ENCODE measurements at places on chromosomes 1 and 21.

DNA sequence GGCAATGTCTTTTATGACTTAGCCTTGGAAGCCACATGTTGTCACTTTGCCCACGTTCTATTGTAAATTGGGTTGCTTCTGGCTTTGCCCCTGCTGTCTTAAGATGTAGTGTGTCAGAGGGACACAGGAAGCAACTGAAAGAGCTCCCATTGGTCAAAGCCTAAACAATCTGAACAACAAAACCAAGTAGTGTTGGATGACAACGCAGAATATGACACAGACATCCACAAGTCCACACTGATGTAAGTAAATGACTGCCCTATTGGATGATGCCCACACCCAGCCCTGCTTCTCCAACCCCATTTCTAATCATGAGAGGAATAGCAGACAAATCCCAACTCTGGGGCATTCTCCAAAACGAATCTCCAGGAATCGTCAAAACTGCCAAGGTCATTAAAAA, 50.7 kb downstream of the ELF3 start:
- no peak for DNase-seq

GRCh38 chr21:33865996-33866575, 49.5 kb downstream of the ATP5PO start:
- DNase-seq, result no peak

- no peak for DNase-seq
These were observed 112.9 kb downstream of the PCNX2 start for GRCh38 chr1:233182587-233182986.

GRCh38 chr1:67429011-67429527, 1.1 kb downstream of the SERBP1 start:
- DNase-seq, result no peak

DNA sequence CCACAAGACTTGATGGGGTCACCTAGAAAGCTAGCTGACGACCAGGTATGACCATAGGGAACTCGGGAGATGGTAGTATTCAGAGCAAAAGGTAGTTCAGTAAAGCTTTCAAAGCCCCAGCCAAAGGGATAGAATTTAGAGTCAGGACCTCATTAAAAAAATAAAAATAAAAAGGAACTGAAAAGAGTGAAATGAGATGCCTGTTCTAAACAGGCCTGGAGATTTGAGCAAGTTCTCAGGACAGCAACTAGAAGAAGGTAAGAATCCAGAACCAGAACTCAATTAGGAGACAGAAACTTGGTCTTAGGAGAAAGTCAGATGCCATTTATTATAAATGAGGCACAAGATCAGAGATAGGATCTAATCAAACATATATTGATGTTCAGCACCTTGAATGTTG, 265.5 kb upstream of the CACYBP start:
- no peak for DNase-seq

DNA sequence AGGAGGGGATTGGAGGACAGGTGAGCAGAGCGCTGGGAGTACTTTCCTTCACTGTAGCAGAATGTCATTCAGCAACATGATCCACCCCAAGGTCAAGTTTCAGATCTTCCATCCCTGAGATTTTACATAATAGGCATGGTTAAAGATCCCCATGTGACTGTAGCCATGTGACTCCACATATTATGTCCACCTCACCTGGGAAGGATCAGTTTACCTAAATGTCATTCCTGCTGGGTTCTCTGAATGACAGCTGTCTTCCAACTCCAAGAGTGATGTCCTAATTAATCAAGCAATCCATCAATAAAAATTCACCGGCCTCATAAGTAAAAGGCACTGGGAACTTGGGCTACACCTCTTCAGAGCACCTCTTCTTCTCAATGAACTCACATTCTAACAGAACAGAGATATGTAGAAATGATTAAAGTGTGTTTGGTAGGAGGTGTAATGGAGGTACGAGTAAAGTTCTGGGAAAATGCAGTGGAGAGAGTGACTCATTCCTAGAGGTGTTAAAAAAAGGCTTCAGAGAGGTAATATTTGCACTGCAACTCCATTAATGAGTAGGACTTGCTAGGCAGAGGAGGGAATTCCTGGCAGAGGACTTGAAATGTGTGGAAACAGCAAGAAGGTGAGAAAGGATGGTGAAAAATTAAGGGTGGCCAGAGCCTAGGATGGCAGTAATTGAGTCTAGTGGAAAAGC, 22.2 kb upstream of the MAPKAPK2 start:
- DNase-seq, result no peak

- DNase-seq, result no peak
These were observed 1.4 kb downstream of the PI4KB start for GRCh38 chr1:151325646-151326429.

- no peak for DNase-seq
These were observed 5.5 kb downstream of the GPR137B start for GRCh38 chr1:236147521-236148469.

DNA sequence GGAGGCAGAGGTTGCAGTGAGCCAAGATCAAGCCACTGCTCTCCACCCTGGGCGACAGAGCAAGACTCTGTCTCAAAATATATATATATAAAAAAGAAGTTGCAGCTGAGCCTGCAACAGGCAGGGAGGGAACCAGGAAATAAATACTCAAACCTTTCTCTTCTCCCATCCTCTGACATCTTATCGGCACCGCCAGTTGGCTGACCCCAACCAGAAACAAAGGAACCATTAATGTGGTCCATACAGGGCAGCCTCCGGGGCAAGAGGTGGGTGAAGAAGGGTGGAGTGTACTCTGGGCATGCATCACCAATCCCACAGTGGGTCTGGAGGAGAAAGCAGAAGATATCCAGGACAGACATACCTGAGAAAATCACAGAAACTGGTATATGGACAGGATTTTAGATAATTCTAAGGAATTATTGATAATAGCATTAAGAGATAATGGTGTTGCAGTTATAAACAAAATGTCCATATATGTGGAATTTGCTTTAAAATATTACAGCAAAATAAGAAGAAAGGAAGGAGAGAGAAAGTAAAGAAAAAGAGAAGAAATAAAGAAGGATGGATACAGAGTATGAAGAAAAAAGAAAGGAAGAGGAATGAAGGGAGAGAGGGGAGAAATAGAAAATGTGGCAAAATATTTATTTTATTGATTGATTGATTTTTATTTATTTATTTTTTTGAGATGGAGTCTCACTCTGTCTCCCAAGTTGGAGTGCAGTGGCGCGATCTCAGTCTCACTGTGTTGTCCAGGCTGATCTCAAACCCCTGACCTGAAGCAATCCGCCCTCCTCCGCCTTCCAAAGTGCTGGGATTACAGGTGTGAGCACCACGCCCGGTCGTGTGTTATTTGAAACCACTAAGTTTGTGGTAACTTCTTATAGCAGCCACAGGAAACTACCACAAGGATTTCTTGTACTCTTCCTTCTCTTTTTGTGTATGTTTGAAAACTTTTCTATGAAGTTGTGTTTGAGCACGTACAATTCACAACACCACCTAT, 4.1 kb upstream of the PTAFR start:
- no peak for DNase-seq

DNA sequence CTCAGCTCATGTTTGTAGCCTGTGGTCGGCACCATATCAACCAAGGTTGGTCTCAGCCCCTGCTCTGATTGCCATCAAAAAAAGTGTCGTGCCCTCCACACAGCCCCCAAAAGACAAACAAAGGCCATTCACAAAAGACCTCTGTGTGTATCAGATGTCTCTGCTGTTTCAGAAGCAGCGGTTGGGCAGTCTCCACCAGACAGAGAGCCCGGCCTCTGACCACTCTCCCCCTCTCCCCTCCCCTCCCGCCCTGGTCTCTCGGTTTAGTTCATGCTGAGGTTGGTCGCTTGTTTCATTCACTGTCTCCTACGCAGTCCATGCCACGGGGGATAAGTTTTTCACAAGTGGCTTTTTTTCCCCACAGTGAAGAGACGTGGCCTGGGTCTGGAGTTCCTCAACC, 27.1 kb downstream of the ACTA1 start:
- DNase-seq, result no peak

- DNase-seq, result no peak
These were observed 24.6 kb downstream of the CR1L start for GRCh38 chr1:207669528-207670009.

DNA sequence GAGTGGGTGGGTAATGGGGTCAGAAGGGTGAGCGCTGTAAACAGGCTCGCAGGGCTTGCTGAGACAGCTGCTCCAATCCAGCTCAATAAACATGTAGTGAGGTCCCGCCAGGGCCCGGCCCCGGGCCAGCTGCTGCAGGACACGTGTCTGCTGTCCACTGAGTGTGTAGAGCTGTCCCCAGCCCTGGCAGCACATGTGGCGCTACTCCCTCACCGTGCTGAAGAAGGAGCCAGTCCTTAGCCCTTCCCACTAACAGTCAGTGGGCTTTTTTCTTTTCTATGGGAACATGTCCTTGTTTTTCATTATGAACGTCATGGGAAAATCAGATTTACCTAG, 78.9 kb upstream of the C1orf174 start:
- no peak for DNase-seq

- no peak for DNase-seq
These were observed 89.8 kb downstream of the EVI5 start for GRCh38 chr1:92695104-92695503.

- no peak for DNase-seq
These were observed 16.8 kb downstream of the RAP1GAP start for GRCh38 chr1:21652101-21652936.

DNA sequence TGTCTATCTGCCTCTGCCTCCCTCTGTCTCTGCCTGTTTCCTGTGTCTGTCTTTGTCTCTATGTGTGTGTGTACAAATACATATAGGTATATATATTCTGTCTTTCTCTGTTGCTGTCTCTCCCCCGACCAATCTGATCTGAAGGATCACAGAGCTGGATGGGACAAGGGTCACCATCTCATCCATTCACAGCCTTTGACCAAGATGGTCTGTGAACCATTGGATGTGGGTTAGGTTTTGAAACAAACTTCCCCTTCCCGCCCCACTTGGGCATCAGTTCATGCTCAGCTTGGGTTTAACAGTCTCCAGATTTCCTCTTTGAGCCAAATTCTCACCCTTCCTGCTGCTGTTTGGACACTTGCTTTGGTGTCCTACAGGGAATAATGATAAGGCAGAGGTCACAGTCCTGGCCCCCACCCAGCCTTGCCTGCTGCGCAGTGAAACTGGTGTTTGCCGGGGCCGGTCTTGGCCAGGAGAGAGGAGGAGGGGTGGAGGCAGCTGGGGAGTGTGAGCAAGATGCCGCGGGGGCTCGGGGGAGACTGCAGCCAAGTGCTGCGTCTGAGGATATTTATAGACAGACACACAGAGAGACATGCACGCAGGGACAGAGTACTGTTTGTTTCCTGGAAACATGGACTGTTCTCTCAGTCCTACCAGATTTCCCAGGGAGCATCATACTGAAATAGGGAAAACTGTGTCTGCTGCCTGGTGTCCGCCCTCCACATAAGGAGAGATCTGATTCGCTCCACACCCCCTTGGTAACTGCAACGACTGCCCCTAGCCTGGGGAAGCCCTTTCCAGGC, 27.0 kb upstream of the BTG2 start:
- no peak for DNase-seq

- DNase-seq, result no peak
These were observed 40.9 kb downstream of the ACTL8 start for GRCh38 chr1:17795836-17796645.

GRCh38 chr1:5466487-5466886, 525.7 kb downstream of the NPHP4 start:
- no peak for DNase-seq

- no peak for DNase-seq
These were observed 183.0 kb upstream of the HOOK1 start for GRCh38 chr1:59631561-59632255.

GRCh38 chr1:47424336-47424982, 8.4 kb downstream of the FOXE3 start:
- no peak for DNase-seq

DNA sequence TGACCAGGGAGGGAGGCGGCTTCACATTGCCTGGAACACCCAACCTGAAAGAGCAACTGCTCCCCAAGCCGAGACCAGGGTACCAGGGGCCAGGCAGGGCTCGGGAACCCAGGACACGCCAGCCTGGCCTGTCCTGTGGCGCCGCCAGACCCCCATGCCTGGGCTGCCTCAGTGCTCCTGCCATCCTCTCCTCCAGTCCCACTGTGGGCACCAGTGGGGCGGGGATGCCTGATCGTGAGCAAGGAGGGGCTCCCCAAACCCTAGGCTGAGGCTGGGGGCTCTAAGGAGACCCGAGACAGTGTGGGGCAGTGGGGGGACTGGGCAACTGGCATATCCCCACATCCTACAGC, 45.1 kb downstream of the WNT9A start:
- no peak for DNase-seq

DNA sequence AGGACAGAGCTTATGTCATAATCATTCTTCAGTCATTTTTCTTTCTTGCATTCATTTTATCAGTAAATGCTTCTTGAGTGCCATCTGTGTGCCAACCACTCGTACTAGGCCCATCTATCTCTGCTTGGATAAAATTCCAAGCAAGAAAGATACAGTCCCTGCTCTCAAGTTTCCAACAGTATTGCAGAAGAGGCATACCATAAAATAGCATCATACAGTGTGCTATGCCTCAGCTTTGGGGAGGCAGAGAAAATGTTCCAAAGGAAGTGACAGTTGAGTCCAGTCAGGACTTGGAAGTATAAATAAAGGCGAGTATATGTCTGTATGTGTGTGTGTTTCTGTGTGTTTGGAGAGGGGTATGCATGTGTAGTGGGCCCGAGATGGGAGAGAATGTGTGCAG, 113.4 kb upstream of the HOOK1 start:
- no peak for DNase-seq

GRCh38 chr1:36128126-36128904, 3.3 kb upstream of the COL8A2 start:
- no peak for DNase-seq

- no peak for DNase-seq
These were observed 11.1 kb upstream of the RASSF5 start for GRCh38 chr1:206496131-206496793.

- DNase-seq, result no peak
These were observed 19.5 kb downstream of the SCYL3 start for GRCh38 chr1:169874229-169874628.

- no peak for DNase-seq
These were observed 116.6 kb downstream of the ATG4C start for GRCh38 chr1:62900566-62900965.

DNA sequence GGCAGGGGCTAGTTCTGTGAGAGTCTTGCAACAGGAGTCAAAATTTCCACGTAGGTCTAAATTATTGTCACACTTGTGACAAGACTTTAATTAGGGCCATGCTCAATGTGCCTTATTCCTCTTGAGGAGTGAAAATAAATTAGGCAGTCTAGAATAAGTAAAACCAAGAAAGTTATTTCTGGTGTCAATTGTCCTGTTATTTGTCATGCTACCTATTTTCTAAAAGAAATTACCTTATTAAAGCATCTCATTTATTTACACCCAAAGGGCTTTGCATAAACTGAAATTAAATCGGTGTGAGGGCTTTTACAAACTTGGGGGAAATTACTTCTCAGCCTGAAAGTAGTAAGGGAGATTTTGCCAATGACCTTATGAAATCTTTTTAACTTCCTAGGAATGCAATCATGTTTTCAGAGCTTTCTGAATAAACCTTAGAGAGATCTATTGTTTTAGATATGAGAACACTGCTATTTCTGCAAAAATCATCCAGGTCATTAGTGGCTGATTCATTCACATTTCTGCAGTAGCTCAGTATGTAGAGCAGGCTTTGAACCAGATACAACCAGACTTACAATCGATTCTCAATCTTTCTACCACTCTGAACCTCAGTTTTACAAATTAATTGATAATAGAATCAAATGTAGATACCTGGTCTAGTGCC, 221.2 kb upstream of the SAMSN1 start:
- DNase-seq, result no peak

Data from omental fat pad (tissue), 4 donors.